ENCODE measurements at places on chromosomes 16 and 17.

DNA sequence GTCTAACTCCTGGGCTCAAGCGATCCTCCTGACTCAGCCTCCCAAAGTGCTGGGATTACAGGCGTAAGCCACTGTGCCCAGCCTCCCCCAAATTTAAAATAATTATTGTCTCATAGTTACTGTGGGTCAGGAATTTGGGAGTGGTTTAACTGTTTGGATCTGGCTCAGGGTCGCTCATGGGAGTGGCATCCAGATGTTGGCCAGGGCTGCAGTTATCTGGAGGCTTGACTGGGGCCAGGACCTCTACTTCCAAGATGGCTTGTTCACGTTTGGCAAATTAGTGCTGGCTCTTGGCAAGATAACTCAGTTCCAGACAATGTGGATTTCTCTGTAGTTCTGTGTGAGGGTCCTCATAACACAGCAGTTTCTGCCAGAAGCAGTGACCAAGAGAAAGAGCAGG is 8.0 kb downstream of the TEN1 start:
- DNase-seq: no peak

- no peak for DNase-seq
Observed at GRCh38 chr17:73390851-73391250, 79.0 kb upstream of the CDC42EP4 start.

DNA sequence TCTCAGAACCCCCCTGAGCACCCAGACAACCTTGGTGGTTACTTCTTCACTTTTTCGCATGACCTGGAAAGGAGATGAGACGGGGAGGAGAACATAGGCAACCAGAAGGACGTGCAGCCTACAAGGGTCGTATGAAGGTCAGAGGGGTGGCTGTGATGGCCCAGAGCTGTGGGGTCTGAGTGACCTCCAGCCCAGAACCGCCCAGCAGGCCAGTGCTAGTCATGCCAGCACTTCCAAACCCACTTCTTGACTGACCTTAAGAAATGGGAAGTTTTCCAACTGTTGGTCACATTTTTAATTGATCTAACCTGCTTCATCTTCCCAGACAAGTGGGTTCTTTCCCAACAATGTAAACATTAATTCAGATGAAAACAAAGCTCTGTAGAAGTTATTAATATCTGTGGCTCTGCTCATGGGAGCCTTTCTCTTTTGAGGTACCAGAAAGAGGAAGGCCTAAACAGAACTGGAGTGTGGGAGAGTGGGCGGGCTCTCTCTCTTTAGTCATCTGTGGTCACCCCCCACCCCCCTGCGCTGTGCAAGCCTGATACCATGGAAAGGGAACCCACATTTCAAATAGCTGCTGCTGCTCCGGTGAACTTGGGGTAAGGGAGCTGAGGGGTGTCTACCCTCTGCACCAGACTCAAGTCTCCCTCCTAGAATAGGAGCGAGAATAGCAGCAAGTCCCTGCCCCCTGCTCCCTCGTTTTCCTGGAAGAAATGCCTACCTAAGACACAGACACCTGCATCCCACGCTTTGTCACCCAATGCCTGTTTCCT is 101.6 kb downstream of the RAB11FIP4 start:
- no peak for DNase-seq

- no peak for DNase-seq
Observed at GRCh38 chr17:28575126-28575795, 1.4 kb downstream of the ALDOC start.

DNA sequence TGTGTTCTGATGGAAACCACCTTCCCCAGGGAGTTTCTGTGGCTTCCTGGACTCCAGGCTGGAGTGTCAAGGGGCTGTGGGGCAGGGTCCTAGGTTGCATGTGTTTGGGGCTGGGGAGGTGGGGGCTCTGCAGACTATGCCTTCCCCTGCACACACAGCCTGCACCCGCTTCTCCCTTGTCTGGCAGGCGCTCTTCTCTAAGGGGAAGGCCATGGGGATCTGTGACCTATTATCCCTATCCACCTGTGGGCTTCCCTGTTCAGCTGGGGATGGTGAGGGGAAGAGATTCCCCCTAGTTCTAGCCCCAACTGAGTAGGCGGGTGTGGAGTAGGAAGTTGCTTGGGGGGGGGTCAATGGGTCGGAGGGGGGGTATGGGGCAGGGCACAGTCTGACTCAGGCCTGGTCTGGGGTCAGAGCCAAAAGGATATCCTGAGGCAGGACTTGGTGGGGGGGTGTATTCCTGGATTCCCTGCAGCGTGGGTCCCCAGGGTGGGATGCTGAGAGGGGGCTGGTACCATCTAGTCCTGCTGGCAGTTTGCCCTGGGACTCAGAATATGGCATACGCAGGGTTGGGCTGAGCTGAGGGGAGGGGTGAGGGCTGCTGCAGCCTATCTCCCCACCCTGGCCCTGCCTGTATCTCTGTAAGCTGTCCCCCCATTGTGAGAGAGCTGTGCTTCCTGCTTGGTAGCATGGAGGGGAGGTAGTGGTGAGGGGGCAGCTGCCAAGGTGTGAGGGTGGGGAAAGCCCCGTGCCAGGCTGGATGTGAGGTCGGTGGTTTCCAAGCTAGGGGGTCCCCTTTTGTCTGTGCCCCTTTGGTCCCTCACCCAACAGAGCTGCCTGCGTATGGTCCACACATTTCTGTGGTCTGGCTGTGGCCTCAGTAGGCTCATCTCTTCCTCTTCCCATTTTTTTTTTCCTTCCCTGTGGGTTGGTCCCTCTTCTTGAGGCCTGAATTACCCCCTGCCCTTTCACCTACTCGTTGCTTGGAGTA is 14.7 kb downstream of the RARA start:
- no peak for DNase-seq

DNA sequence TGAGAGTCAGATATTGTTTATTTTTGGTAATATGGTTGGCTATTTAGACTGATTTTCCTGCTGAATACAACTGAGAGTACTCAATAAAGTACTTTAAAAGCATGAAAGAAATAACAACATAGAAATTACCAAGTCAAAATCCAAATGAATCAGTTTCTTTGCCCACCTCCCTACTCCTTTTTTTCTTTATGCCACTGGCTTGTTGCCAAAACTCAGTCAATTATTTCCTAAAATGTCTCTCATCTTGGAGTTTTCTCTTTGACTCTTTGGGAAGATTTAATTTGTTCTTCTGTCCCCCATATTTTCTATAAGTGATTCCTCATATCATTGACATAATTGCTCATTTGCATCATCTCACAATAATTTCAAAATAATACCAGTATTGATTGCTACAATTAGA is 2.6 kb upstream of the OMG start:
- no peak for DNase-seq

DNA sequence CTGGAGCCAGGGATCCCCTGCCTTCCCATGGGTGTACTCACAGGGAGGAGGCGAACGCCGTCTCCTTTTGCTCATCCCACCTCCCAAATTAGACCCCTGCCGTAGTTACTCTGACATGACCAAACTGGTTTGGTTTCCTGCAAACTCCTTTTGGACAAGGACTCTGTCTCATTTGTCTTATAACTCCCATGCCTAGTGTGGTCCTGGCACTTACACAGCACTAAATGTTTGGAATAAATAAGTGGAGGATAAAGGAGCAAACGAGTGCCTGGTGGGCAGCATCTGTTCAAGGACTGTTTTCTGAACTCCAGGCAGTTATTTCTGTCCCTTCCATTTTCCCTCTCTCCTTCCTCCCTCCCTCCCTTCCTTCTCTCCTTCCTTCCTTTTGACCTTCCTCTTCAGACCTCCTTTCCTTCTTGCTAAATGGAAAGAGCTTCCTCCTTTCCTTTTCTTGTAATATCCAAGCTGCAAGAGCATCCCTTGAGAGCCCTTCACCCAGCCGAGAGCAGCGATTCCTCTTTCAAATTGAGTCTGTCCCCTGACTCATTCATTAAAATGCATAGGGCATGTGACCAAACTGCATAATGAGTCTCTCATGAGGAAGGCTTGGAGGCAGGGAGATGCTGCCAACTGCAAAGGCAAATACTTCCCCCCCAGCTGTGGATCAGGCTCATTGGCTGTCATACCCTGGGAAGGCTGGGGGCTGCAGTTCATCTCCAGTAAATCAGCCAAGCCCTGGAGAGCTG is 36.8 kb downstream of the CHD9 start:
- DNase-seq: peak; percentile 20

- DNase-seq: no peak
Observed at GRCh38 chr16:50635505-50636392, 45.4 kb downstream of the SNX20 start.

DNA sequence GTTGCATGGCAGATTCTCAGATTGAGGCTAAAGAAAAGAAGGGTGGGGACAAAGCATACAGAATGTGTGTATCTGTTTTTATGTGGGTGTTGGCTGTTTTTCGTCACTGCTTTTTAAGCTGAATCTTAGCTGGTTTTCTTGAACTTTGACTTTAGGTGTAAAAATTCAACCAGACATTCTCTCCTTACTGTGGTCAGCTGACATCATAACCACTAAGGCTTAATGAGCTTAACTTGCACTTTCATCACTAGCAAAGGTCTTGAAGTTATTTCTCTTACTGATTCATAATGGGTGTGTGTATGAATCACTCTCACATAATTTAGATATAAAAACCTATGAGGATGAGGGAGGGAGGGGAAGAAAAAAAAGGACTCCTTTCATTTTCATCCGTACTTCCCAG is 4.0 kb upstream of the CDC6 start:
- DNase-seq: no peak

DNA sequence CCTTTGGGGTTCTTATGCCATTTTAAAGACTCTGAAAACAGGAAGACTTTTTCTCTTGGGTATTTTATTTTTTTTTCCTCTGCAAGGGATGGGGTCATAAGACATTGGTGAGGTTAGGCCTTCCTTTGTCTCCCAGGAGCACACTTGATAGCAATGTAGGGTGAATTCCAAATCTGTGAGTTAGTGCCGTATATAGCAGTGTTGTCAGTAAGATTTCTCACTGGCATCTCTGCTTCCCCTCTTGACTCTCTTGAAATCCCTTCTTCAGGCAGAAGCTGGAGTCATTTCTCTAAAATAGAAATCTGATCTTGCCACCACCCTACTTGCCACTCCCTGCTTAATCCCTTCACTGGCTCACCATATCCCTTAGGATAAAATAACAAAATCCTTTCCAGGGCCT is 529.7 kb downstream of the WWOX start:
- DNase-seq: no peak

DNA sequence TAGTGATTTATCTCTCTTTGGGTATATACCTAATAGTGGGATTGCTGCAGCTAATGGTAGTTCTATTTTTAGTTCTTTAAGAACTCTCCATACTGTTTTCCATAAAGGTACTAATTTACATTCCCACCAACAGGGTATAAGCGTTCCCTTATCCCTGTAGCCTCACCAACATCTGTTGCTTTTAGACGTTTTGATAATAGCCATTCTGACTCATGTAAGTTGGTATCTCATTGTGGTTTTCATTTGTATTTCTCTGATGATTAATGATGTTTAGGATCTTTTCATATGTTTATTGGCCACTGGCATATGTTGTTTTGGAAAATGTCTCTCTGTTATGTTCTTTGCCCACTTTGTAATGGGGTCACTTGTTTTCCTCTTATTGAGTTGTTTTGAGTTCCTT is 88.5 kb upstream of the ZNF267 start:
- no peak for DNase-seq

GRCh38 chr17:80265205-80266068 is 4.8 kb downstream of the RNF213 start:
- DNase-seq: no peak

DNA sequence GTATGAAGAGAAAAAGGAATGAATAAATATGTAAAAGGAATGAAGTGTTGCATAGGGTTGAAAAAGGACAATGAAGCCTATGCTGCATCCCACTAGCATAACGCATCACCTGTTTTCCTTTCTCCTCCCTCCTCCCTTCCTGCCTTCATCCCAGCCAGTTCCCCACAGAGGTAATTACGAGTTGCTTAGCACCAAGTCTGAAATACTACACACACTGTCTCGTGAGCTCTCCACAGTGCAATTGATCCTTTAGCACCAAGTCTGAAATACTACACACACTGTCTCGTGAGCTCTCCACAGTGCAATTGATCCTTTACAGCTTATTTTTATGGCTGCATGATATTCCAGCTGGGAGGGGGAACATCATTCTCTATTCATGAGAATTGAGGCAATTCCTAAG is 1.1 kb upstream of the DRC7 start:
- peak; percentile 80 for DNase-seq

GRCh38 chr17:35744830-35745229 is 8.2 kb downstream of the GAS2L2 start:
- no peak for DNase-seq

DNA sequence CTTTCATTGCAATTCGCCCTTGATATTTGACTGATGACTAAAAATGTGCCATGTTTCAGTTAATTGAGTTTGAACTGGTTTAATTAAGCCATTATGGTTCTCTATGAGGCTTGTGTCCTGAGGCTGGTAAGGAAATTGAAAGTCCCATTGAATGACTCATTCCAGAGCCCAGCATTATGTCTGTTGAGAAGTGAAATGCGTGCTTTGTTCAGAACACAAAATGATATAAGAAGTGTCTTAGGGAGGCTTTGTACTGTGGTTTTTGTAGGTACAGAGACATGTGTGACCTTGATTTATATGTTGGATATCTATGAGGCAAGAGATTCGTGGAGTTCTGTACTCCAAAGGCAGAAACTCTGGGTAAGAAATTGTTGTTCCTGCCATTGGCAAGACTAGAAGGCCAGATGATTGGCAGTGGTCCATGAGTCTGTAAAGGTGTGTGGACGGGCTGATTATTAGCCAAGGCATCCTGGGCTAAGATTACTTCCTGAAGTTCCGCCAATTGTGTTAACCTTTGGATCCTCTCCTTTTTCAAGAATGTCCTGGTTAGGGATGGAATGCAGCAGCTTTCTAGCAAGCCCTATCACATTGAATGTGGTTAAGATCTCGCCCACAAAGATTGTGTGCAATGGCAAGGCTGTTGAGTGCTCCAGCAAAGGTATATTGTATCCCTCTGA is 103.7 kb downstream of the NPIPB5 start:
- no peak for DNase-seq

- no peak for DNase-seq
Observed at GRCh38 chr16:49484936-49485335, 111.3 kb downstream of the C16orf78 start.

DNA sequence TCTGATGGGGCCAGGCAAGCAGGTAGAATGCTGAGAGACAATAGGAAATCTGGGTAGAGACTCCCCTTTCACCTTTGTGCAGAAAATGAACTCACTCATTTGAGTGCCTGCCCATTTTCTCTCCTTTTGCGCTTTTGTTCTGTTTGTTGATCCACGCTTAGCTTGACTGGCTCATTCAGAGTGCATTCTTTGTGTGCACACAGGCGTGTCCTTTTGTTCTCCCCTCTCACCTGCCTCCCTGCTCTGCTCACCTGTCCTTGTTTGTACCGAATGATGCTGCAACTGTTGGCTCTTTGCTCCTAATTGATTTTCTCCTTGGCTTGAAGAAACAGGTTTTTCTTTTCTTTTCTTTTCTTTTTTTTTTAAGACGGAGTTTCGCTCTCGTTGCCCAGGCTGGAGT is 15.8 kb downstream of the PGS1 start:
- DNase-seq: peak; percentile 98

DNA sequence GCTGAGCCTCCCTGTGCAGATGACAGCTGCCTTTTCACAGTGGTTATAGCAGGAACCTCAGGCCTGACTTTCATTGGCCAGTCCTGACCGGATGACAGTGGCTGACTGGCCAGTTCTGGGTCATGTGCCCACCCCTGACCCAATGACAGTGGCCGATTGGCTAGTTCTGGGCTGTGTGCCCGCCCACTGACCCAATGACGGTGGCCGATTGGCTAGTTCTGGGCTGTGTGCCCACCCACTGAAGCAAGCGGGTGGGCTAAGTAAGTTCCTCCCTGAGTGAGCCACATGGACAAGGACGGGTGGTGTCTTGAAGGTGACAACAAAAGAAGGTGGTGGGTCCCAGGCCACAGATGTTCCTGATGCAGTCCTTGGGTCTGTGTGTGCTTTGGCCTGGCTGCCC is 9.5 kb downstream of the DEF8 start:
- DNase-seq: no peak

- DNase-seq: no peak
Observed at GRCh38 chr17:74466828-74467184, 372 bp downstream of the CD300A start.

GRCh38 chr17:21301593-21302550 is 17.4 kb downstream of the MAP2K3 start:
- DNase-seq: no peak

Data from NCI-H2081 (cell line).